ENCODE measurements at places on chromosomes 11 and 22.

DNA sequence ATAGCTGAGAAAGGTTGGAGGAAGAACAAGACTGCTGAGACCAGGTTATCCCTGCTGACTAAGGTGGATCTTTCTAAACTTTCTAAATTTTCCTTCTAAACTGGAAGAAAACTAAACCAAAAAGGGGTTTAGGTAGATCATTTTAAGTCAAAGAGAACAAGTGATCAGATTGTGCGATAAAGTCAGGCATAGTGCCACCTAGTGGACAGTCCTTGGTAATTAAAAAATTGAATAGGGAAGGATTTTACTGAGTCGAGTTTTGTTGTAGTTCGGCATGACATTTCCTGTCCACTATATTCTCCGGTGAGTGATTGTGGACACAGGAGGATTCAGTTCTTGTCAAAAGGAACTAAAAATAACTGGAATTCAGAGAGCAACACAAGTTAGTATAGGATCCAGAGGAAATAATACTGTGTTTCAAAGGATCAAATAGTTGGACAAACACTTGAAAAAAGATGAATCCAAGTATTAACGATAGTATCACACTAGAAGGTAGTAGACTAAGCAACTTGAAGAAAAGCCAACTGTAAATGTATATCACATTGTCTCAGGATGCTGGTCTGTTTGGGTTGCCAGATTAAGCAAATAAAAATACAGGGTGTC lies 1236.4 kb downstream of the FAM181B start:
- peak; percentile 30 for DNase-seq

GRCh38 chr11:35146074-35146521 lies 7.1 kb downstream of the CD44 start:
- DNase-seq, result no peak

DNA sequence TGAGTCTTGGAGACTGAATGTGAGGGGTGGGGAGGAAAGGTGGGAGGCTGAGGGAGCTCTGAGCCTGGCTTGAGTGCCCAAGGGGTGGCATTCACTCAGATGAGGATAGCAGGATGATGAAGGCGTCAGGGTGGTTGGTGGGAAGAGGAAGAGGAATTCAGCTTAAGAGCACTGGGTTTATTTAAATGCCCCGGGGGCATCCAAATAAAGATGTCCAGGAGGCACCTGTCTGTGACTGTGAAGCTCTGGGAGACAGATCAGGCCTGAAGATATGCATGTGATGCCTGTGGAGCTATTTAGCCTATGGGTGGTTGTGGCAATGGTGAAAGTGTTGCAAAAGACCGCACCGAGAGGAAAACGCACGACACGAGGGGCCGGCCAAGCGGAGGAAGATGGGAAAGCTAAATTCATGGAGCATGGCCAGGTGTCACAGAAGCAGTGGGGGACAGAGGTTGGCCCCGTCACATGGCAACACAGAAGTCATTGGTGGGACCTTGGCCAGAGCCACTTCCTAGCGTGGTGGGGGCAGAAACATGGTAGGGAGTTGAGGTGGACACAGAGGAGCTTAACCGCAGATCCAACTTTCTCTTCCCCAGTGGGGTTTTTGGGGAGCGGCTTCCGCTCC lies 15.5 kb downstream of the SLC37A2 start:
- DNase-seq, result no peak

- no peak for DNase-seq
Measured at GRCh38 chr11:356610-357009, 12.7 kb upstream of the B4GALNT4 start.

- no peak for DNase-seq
Measured at GRCh38 chr11:71248251-71248570, 4.2 kb downstream of the SHANK2 start.

DNA sequence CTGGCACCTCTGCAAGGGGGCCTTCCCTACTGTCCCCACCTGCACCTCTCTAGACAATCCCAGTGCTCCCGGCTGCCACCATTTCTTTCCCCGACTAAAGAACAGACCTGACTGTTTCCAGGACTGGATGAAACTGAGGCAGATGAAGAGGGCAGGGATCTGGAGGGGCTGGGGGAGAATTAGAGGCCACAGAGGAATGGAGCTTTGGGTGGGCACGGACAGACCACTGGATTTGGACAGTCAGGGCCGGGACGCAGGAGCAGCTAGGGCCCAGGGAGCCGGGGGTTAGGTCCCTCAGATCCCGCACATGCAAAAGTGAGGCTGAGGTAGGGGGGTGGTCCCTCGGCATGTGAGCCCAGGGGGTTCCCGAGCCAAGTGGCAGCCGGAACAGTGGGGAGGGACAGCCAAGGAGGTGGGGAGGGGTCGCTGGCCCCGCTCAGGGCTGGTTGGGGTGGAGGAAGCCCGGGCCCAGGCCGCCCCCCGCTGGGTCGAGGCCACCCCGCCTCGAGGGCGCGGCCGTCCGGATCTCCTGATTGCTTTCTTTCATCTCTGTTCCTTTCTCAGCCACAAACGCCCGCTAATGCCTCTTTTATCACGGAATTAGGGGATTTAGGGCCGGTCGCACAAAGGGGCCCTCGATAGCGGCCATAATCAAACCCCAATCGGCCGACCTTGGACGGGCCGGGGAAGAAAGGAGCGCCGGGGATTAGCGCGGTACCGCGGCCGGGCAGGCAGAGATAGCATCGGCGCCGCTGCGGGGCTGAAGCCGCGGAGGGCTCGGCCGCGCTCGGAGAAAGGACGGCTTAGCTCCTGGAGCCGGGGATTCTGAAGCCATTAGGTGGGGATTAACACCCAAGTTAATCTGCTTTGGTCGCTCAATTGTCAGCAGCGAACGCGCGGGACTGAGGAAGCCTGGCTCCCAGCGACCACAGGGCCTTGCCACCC lies 9.3 kb downstream of the SLC25A1 start:
- no peak for DNase-seq

DNA sequence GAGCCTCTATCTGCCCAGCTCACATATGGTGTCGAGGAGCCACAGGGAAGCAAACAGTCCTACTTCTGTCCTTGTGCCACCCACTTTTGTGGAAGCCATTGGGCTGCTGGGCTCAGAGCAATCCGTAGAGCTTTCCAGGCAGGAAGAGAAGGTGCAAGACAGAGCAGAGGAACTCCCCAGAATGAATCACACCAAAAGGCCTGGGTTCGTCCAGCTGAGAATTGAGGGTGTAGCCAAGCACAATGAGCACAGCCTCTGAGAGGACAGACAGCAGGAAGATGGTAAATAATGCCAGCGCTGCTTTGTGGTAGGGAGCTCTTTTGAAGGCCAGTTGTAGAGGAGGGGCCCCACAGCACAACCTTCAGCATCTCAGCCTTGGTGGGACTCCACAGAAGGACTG lies 237.8 kb downstream of the GRIK4 start:
- DNase-seq, result no peak

All from SHP77 (cell line).